Thyroid gland (tissue), 4 donors: ENCODE measurements at places on chromosomes 4 and X. TPM values are rescaled to one million over a fixed set of nuclear protein-coding genes. Genes with fewer than 3 reads are reported as not detected.

DNA sequence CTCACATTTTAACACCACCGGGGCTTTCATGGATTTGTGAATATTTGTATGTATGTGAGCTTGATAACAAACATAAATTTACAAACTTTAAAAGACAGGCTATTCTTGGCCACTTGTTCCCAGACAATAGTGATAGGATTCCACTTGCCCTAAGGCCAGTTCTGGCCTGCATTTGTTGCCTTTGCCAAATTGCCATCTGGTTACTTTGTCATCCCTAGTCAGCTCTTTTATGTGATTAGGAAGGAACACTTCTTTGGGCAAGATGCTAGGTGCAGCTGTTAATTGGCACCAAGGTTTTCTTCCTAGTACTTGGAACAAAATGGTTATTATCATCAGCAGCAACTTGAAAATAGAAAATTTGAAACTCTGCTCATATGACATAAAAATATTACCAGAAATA is 63.3 kb downstream of the CCSER1 start:
- H3K27ac ChIP-seq, result no peak overlapping the region
- DNase-seq, result no peak
- H3K4me1 ChIP-seq, result no peaks in the 10 kb centered on the region
- no peaks in the 10 kb centered on the region for H3K27me3 ChIP-seq

DNA sequence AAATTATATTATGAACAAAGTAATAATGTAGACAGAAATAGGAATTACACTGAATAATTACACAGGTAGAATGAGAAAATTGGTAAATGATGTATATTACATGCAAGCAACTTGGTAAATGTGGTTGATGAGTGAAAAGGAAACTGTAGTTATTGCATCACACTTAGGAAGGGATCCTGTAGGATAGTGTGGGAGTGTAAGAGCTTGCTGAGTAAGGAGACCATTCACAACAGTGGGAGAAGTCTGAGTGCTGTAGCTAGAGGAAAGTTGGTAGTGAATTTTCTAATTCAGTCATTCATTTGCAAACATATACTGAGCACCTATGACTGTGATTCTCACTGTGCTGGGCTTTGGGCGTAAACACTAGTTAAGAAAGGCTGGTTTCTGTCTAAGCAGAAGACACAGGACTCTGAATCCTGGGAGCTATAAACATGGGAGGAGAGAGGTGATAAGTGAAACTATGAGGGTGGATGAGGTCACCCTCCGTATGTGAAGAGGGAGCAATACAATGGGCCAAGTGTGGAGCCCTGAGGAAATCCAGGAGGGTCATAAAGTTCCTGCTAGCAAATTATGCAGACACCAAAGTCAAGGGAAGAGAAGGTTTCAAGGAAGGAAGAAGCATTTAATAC is 14.2 kb upstream of the CPE start:
- H3K4me3 ChIP-seq, result no peak overlapping the region
- no peaks in the 10 kb centered on the region for H3K27me3 ChIP-seq
- H3K27ac ChIP-seq, result no peak overlapping the region
- no peaks in the 10 kb centered on the region for H3K36me3 ChIP-seq

- peaks cover 5% of the 10 kb centered on the region for H3K4me1 ChIP-seq
- no peaks in the 10 kb centered on the region for H3K27me3 ChIP-seq
- no peaks in the 10 kb centered on the region for H3K36me3 ChIP-seq
- H3K4me3 ChIP-seq, result no peak overlapping the region
Observed at GRCh38 chr4:140342620-140343019, 30.8 kb upstream of the SCOC start.

- no peak overlapping the region for H3K27ac ChIP-seq
- H3K36me3 ChIP-seq, result no peaks in the 10 kb centered on the region
- H3K27me3 ChIP-seq, result no peaks in the 10 kb centered on the region
- no peak overlapping the region for H3K4me3 ChIP-seq
- no peaks in the 10 kb centered on the region for H3K4me1 ChIP-seq
Observed at GRCh38 chr4:17664755-17665154, 50.3 kb downstream of the MED28 start.

DNA sequence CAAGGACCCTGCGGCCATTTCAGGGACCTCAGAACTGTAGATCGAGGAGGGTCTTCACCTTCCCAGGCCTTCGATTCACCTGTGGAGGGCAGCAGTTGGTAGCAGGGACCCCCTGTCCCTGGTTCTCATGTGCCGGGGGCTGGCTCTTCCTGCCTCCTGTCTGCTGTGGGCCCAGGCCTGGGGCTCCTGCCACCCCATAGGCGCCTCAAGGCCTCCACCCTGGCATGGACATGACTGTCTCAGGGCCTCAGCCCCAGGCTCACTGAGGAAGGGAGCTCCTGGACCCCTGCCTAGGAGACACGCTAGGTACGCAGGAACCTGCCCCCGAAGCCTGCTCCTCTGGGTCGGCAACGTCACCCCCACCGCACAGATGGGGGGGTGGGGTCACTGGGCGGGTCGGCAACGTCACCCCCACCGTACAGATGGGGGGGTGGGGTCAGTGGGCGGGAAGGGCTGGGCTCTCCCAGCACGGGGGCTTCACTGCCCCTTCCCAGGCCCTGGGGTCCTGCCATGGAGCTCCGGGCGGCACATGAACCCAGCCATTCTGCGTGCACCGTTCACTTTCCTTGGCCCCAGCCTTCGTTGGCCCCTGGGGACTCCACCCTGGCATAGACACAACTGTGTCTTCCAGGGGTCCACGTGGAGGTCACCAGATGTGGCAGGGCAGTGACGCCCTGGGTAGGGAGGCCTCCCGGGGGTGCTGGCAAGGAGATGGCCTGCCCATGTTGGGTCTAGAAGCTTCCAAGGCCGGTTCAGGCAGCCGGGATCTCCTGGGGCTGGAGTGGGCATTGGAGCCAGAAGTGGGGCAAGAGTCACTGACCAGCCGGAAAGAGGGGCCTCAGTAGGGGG is 3.5 kb upstream of the HGFAC start:
- no peaks in the 10 kb centered on the region for H3K36me3 ChIP-seq
- no peak overlapping the region for H3K4me3 ChIP-seq
- no peaks in the 10 kb centered on the region for H3K4me1 ChIP-seq
- no peak overlapping the region for H3K27ac ChIP-seq

DNA sequence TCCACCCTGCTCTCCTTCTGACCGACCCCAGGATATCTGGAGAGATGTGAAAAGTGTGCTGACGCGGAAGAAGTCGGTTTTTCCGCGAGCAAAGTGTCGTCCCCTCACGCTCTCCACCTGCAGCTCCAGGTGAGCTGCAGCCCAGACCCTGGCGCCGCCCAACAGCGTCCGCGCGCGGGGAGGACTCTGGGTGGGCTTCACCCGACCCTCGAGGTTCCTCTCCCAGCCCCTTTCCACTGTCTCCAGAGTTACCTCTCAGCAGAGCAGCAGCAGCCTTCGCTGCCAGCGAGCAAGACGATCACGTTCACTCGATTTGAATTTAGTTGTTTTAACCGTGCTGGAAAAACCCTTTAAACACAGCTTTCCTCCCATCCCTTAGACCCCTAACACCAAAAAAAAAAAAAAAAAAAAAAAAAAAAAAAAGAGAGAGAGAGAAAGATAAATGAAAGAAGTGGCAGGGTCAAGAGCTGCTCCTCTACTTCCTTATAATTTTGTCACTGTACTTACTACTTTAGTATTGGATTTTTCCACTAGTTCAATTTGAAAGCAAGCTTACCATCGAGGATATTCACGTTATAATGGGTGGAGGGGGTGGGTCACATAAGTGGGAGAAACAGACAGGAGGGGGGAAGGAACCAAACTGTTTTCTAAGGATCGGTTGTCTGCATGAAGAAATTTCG is 758 bp upstream of the NR3C2 start:
- H3K4me3 ChIP-seq, result peak overlapping the region; percentile 68
- H3K27me3 ChIP-seq, result no peaks in the 10 kb centered on the region
- H3K36me3 ChIP-seq, result no peaks in the 10 kb centered on the region
- DNase-seq, result peak; percentile 12

GRCh38 chrX:143095816-143096215 is 70.1 kb downstream of the SPANXN4 start:
- H3K27me3 ChIP-seq, result no peaks in the 10 kb centered on the region
- no peaks in the 10 kb centered on the region for H3K36me3 ChIP-seq
- H3K4me1 ChIP-seq, result no peaks in the 10 kb centered on the region
- H3K4me3 ChIP-seq, result no peak overlapping the region
- no peak for DNase-seq

DNA sequence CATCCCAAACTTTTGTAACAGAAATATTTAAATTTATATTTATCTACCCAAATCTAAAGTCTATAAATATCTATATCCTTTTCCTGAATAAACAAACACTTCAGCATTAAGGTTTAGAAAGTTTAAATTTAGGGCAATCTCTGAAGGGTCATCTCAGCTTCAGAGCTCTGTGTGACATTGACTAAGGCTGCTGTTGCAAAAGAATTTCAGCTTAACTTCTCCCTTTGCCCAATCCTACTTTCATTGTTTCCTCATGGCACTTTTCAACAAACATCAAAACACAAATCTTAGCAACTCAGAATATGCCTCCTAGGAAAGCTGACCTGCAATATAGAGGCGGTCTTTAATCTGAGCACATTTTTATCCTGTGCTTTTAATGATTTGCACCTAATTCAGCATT is 79.7 kb upstream of the BANK1 start:
- H3K36me3 ChIP-seq, result no peaks in the 10 kb centered on the region
- H3K27ac ChIP-seq, result no peak overlapping the region
- no peak overlapping the region for H3K4me3 ChIP-seq
- no peaks in the 10 kb centered on the region for H3K27me3 ChIP-seq

CPZ gene
- 5.1 TPM for total RNA-seq

BCORL1 gene
- total RNA-seq, result 4.7 TPM

UBQLN2 gene
- total RNA-seq, result 36.8 TPM

CPE gene
- 333 TPM for total RNA-seq

RTL9 gene
- 0.40 TPM for total RNA-seq

KIAA1210 gene
- total RNA-seq, result 0.08 TPM
